Fibroblast of gingiva (primary cell): ENCODE measurements at places on chromosomes 7 and 10.
A peak's percentile ranks its signal among the peaks of the same experiment; 100 is the strongest.

DNA sequence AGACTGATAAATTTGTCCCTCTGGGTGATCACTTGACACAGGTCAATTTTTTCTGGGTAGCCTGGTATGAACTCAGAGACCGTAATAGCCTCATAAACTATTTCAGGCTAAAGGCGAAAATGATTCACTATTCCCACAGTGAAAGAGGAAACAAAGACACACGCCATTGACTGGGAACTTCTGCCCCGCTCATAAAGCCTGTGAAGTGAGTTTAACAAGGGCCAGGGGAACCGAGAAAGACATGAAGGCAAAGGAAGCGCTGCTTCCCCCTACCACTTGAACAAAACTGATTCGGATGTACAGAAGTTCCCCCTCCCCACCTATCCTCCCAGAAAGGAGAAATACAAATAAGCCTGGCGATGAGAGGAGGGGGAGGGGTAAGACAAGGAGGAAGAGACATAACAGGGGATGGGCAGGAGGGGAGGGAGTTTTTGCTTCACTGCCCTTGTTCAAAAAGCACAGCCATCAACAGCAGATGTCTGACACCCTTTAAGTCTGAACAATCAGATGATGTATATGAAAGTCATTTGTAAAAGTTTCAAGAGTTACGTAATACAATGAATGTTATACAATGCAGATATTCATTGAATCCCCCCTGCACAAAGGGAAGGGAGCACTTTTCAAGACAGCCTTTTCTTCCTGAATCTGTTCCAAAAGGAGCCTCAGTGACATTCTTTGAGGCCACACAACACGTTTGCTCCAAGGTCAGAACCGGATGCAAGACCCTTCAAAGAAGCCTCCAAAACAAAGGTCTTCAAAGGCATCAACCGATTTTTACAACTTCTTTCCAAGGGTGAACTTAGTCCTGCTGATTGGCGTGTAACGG is 734 bp downstream of the ABCB4 start:
- peak; percentile 20 for DNase-seq

DNA sequence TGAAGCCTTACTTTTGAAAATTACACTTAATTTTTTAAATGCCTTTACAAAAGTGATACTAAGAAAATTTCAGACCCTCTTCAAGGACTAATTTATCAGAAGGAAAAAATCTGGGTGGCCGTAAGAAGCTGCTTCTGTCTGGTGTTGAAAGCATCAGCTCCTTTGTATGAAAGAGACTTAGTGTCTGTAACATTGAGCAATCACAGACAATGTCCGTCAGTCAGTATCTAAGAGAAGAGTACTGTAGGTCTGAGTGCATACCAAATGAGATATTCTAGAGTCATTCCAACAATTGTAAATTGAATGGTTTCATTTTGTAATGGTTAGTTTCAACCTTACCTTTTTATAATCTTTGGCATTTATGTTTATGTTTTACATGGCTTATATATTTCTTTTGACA is 11.1 kb upstream of the MDFIC start:
- no peak for DNase-seq

- peak; percentile 35 for DNase-seq
These were observed 19.8 kb upstream of the BMPER start for GRCh38 chr7:33885290-33886148.

- DNase-seq = no peak
These were observed 145.1 kb upstream of the TMEM106B start for GRCh38 chr7:12066004-12066403.

DNA sequence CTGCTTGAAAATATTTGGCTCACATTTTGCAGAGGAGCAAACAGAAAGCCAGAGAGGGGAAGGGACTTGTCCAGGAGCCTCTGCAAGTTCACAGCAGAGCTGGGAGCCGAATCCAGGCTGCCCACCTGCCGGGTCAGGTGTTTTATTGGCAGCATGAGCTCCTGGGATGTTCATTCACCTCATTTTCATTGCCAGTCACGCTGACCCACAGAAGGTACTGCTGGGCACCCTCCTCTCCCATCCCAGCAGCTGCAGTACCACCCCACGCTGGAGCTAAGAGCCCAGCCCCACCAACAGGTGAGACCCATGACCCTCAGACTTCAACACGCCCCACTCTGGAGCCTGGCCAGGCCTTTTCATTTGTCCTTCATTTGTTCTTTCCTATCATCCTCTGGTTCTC is 102.7 kb downstream of the GRID1 start:
- DNase-seq = no peak

DNA sequence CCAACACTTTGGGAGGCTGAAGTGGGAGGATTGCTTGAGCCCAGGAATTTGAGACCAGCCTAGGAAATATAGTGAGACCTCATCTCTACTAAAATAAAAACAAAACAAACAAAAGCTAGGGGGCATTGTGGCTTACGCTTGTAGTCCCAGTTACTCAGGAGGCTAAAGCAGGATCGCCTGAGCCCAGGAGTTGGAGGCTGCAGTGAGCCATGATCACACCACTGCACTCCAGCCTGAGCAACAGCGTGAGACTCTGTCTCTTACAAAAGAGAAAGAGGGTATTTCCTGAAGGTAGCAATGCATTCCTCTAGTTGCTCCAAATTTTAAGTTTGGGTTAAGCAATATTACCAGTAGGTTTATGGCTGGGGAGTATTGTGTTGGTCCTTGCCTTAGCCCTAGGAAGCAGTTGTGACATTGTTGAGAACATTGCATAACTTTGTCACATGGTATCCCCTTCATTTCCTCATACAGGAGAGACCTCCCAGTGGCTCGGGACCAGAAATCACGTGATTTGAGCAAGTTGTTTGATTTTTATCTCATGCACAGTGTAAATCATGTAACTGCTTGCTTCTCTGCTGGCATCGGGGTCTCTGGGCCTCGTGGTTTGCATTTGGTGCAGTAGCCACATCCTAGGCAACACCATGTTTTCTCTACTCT is 23.3 kb upstream of the SMARCD3 start:
- peak; percentile 85 for DNase-seq

- no peak for DNase-seq
These were observed 47.9 kb downstream of the COL1A2 start for GRCh38 chr7:94442639-94443038.

- DNase-seq = no peak
These were observed 2.0 kb downstream of the GAL3ST4 start for GRCh38 chr7:100166317-100166940.

GRCh38 chr7:45967591-45968157 is 46.6 kb upstream of the IGFBP3 start:
- no peak for DNase-seq

GRCh38 chr7:132049462-132050304 is 493.3 kb upstream of the PODXL start:
- no peak for DNase-seq

DNA sequence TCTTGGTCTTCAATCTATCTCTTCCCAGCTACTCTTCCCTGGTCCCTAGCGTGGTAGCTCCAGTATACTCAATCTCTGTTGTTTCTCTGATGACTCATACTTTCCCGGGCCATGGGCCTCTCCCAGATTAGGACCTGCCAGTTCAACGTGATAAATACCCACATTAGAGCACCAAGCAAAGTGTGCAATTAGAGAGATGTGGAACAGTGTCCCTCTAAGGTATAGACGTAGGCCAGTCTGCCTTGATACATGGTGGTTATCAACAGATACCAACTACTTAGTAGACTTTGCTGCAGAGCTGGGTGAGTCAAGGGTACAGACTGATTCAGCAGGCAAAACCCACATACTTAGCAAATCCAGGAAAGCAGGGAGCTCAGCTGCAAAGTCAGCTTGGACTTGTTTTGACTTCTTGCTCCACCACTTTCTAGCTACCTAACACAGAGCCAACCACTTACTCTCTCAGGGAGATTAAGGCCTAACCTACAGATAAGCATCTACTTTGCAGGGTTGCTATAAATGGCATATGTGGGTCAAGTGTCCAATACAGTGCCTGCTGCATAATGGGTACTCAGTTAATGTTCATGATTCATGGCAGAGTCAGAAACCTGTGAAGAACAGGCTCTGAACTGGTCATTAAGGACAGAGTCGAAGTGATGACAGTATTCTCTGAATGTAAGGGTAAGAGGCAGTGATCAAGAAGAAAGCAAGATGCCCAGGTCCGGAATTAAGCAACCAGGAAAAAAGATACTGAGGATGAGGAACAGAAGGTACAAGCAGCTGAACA is 176.1 kb downstream of the CHN2 start:
- DNase-seq = no peak

GRCh38 chr10:12051241-12051640 is 8.6 kb upstream of the UPF2 start:
- DNase-seq = no peak

DNA sequence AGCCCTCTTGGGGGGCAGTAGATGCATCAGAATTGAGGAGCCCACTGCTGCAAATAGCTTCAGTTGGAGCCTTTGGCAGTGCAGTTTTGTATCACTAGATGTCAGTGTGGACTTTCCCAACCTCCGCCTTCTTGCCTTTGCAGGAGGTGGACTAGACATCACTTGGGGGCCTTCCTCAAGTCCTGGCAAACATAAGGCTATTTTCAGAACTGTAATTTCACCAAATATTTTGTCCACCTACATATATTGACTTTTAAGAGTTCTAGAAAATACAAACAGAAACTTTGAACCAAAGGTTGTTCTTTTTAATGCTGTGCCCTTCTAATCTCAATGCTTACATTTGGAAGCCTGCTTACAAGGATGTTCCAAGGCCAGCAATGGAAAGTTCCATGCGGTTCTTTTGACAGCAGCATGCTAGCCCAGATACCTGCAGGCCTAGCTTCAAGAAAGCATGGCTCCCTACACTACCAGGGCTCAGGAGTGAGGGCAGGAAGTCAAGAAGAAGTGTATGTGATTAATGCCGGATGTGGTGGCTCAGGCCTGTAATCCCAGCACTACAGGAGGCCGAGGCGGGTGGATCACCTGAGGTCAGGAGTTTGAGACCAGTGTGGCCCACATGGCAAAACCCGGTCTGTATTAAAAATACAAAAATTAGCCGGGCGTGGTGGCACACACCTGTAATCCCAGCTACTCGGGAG is 8.0 kb upstream of the ZNRF2 start:
- peak; percentile 46 for DNase-seq

DNA sequence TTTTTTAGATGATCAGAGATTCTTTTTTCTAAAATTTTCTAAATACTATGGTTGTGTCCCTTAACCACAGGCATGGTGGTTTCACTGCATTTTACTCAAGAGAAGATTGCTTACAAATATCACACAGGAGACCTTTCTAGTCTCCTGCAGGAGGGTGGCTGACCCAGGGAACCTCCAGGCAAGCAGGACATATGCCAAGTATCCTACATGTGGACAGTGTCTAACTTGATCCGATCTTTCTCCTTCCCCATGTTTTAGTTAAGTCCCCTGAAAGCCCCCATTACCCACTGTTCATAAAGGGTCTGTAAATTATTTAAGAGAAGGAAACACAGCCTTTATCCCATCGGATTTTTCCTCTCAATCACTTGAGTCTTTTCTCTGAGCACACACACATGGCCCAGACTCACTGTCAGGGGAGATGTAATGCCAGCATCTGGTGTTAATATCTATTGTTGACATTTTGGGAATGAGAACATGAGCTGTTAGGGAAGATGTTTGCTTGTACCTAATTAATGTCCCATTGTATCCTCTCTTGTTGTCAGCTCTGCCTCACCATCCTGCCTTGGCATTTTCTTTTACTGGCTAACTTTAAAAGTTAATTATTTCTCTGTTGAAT is 755.2 kb downstream of the AUTS2 start:
- DNase-seq = peak; percentile 13

DNA sequence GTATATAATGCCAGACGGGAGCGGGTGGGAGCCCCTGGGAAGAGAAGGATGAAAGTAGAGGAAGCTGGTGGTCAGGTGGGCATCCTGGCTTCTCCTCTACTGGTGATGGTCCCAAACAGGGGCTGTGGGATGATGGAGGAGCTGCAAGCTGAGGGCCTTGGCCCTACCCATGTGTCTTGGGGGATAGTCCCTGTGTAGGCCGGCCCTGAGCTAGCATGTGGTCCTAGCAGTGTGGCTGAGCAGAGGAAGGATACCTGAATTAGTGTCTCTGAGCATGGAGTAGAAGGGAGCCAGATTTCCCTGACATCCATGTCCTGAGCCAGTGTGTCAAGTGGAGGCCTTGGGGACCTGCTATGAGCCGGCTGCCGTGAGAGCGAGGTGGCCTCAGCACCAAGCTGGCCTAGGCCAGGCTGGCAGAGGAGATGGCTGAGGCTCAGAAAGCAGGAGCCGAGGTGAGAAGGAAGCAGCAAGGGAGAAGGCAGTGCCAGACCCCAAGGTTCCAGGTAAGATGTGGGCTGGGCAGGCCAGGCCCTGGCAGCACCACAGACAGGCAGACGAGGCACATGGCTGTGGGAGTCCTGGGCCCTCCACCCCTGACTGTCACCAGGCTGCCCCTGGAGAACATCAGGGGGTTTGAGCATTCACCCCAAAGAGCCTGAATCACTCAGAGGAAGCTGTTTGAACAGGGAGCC is 150.2 kb downstream of the ABCA13 start:
- DNase-seq = no peak

DNA sequence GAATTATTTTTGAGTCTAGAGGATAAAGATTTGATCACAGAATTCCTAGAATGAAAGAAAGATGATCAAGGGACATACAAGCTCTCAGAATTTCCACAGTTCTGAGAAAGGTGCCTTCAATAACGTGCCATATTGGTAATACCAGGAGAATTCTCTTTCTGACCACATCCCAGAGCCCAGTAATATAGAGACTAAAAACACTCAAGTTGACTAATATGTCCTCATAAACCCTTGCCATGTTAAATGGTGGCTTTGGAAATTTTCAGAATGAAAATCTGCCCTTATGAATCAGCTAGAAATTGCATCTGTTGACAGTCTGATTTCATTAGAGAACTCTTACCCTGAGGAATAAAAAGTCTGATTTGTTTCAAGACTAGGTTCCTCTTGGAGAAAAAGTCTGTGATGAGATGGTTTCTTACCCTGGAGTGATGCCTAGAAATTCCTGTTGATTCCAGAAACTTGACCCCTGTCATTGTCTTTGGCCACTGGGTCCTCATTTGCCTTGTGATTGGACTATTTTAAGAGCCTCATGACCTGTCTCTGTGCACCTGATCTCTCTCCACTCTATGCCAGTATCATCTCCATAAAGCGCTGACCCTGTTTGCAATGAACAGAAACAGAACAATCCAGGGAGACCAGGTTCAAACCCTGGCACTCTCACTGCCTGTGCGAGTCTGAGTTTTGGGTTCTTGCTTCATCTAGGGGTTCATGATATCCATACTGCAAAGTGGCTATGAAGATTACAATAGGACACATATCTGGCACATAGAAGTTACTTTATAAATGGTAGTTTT is 3.3 kb downstream of the IL2RA start:
- DNase-seq = no peak

DNA sequence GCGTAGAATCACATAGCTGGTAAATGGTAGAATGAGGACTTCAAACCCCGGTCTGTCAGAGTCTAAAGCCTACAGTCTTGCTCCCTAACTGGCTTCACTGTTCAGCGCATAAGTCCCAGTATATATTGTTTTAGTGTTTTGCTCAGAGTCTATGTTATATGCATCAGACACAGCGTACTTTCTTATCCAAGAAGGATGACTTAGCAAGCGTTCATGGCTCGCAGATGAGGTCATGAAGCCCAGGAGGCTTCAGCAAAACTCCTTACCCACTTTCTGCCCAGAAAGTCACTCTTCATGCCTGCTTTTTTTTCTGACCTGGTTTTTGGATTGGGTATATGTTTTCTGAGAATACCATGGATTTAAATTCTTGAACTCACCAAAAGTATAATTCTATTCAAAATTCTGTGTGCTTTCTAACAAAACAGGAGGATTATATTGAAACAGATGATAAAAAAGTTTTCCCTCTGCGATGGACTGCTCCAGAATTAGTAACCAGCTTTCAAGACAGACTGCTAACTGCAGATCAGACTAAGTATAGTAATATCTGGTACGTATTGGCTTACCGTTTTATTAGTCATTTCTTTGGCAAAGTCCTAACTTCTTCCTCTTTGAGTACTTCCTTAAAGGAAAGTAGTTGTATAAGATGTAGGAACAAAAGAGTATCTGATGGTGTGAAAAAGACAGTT is 24.6 kb upstream of the BHLHA15 start:
- DNase-seq = peak; percentile 32
